Stimulated activated effector memory CD8-positive, alpha-beta T cell treated with anti-CD3 and anti-CD28 coated beads, Interleukin-12 subunit alpha, Interleukin-12 subunit beta, amount 100 ng/mL, for 72 hours (primary cell): ENCODE measurements at places on chromosomes 11 and 22.

DNA sequence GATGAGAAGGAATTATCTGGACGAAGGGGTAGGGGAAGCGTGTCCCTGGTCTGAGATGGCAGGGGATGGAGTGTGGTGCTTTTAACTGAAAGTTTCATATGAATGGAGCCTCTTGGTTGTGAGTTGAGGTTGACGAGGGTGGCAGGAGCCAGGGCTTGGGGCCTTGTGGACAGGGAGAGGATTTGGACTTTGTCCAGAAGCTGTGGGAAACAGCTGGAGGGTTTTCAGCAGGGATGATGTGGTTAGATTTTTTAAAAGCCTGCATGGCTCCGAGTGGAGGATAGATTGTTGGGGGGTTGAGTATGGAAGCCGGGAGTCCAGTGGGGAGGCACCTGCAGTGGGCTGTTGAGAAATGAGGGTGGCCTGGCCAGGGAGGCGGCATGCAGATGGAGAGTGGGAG is 24.8 kb downstream of the MYO7A start:
- DNase-seq, result no peak

DNA sequence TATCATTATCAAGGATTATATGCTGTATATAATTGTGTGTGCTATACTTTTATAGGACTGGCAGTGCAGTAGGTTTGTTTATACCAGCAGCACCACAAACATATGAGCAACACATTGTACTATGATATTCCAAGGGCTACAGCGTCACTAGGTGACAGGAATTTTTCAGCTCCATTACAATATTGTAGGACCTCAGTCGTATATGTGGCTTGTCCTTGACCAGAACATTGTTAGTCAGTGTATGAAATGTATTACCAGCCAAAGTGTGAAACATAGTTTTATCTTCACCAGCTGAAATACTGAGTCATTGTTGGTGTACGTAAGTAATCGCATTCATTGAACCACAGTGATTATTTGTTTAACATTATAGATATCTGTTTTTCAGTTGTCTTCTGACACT is 20.4 kb downstream of the JHY start:
- DNase-seq, result no peak

DNA sequence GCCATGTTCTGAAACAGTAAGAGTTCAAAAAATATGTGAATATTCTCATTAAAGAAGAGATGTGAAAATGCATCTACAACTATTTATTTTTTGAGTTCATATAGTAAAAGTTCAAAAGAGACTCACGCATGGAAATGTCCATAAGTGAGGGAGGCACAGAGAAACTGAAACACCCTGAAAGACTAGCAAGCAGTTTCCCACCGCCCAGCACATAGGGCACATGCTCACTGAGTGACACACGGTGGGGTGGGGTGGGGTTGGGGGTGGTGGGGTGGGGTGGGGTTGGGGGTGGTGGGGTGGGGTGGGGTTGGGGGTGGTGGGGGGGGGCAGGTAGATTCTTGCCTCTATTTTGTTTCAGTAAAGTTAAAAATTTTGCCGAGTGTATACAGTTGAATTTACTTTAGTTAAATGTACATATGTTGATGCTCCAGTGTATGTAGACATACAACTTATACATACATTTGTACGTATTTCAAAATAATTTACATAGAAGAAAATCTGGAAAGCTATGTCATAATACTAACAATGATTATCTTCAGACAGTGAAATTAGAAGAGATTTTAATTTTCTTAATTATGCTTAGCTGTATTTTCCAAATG is 6.3 kb downstream of the CCDC34 start:
- DNase-seq, result no peak

DNA sequence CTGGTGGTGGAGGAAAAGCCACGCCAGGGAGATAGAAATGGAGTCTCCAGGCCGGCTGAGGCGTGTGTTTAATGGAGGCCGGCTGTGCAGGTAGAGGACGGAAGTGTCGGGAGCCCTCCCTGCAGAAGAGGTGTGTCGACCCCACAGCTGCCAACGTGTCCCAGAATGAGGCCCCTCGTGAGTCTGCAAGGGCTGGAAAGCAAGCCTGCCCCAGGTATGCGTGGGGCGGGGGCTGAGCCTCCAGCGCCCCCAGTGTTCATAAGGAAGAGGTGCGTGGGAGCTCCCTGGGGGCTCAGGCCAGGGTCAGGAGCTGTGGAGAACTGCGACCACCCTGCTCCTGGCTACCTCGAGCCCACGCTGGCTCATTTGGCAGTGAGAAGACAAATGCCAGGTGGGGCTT is 38.0 kb upstream of the JAM3 start:
- DNase-seq, result no peak

GRCh38 chr11:115724666-115725065 is 220.5 kb upstream of the CADM1 start:
- DNase-seq, result no peak
